Stimulated activated CD8-positive, alpha-beta memory T cell treated with anti-CD3 and anti-CD28 coated beads, Interleukin-2, amount 100 ng/mL, for 1 hour (primary cell): ENCODE measurements at places on chromosomes 3 and 15.

DNA sequence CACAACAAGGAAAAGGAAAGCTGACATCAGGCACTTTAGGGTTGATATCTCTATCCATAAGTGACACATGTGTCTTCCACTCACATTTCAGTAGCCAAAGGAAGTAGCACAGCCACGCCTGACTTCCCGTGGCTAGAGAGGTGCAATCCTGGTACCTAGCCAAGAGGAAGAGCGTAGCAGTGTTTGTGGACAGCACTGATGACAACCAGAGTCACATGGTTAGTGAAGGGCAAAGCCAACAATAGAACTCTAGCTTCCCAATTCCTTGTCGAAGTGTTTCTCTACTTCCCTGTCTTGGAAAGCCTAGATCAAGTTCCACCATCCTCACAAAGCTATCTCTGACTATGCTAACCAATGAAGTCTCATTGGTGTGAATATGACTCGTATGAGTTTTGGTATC, 189.2 kb downstream of the RSL24D1 start:
- DNase-seq = no peak

- no peak for DNase-seq
Observed at GRCh38 chr3:128081846-128082245, 29.6 kb downstream of the SEC61A1 start.

DNA sequence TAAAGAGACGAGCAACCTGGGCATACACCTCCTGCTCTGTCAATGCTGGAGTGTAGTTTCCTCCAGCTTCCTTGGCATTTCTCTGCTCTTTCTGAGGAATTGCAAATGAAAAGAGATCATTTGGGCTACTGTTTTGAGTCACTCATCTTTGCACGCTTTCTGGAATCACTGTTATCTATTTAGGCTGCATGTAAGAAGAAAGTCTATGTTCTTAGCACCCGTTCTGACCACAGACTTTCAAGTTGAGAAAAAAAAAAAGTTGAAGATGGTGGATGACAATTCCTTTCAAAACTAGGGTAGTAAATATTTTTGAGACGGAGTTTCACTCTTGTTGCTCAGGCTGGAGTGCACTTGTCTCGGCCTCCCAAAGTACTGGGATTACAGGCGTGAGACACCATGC, 41.3 kb downstream of the SIN3A start:
- no peak for DNase-seq

DNA sequence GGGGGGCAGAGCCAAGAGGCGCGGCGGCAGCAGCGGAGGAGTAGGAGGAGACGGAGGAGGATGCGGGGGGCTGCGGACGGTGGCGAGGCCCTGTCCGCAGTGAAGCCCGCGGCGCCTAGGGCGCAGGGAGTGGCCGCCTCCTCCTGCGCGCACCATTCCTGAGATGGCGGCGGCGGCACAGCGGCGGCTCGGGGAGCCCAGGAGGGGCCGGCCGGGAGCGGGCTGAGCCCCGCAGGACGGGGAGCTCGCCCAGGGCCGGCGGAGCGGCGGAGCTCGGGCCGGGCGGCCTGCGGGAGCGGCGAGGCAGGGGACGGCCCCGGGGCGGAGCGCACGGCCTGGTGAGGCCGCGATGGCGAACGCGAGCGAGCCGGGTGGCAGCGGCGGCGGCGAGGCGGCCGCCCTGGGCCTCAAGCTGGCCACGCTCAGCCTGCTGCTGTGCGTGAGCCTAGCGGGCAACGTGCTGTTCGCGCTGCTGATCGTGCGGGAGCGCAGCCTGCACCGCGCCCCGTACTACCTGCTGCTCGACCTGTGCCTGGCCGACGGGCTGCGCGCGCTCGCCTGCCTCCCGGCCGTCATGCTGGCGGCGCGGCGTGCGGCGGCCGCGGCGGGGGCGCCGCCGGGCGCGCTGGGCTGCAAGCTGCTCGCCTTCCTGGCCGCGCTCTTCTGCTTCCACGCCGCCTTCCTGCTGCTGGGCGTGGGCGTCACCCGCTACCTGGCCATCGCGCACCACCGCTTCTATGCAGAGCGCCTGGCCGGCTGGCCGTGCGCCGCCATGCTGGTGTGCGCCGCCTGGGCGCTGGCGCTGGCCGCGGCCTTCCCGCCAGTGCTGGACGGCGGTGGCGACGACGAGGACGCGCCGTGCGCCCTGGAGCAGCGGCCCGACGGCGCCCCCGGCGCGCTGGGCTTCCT, at the start of gene GPR27:
TSS of gene GPR27 (plus strand) at position 155 of the 909 bp plus-strand sequence. CDS start at position 350, 195 bp downstream.
- no peak for DNase-seq

GRCh38 chr15:81304226-81304625, 19.7 kb downstream of the STARD5 start:
- DNase-seq = no peak

DNA sequence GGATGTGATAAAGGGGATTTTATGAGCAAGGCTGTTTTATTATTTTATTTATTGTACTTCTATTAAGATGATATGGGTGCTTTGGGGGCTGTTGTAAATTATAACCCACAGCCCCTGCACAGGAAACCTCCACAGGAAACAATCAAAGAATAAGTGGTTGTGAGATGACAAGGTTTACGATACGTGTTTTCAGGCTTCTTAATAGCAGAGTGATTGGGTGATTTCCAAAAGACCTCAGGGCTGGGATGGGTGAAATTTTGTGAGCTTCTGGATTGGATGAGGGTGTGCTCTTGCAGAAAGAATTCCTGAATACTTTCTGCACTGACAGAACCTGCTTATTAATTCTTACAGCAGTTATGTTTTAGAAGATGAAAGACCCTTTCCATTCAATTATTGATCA, 21.4 kb downstream of the CHL1 start:
- DNase-seq = no peak

DNA sequence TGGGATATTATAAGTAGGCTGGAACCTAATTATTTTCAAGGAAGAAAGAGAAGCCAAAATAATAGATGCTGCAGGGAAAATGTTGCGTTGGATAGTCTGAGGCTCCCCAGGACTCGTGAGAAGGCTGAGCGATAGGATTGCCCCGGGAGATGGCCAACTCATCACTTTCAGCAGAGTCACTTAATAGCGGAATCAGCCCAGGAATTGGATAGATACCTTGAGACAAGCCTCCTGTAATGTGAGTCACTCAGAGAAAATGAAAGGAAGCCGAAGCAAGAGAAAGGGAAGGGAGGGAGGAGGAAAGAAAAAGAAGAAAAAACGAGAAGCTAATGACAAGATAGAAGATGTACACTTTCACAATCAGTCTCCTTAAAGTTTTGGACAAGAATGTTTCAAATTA, 94.3 kb downstream of the SQOR start:
- no peak for DNase-seq

DNA sequence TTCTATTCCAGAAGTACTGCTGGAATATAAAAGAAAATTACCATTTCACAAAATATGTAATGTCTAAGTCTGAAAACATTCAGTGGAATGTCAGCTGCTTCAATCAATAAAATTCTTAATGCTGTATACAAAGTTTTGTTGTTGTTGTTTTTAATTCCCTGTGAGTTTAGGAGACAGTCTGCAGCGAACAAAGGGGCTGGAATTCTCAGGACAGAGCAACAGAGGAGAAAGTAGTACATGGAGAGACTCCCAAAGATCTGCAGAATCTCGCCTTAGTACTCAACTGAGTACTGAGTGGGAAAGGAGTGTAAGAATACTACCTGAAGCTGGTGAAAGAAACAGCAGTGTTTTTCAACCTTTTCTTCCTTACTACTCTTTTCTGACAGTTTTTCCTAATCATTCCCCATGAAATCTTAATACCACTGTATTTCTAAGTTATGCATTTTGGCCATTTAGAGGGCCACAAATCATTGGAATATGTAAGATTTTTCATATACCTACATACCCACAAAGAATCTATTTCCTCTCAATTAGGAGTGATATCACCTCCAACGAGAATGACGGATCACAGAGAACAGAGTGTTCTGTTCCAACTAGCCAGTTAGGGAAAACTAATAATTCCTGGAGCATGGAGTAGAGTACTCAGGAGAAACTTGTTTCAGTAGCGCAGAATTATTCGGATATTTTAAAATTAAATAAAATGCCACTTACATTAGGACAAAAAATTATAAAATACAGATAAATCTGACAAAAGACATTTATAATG, 16.0 kb downstream of the ANKRD28 start:
- DNase-seq = no peak

- no peak for DNase-seq
Observed at GRCh38 chr3:52450489-52451236, 3.2 kb downstream of the TNNC1 start.

- no peak for DNase-seq
Observed at GRCh38 chr3:171755656-171756055, 54.6 kb downstream of the PLD1 start.

DNA sequence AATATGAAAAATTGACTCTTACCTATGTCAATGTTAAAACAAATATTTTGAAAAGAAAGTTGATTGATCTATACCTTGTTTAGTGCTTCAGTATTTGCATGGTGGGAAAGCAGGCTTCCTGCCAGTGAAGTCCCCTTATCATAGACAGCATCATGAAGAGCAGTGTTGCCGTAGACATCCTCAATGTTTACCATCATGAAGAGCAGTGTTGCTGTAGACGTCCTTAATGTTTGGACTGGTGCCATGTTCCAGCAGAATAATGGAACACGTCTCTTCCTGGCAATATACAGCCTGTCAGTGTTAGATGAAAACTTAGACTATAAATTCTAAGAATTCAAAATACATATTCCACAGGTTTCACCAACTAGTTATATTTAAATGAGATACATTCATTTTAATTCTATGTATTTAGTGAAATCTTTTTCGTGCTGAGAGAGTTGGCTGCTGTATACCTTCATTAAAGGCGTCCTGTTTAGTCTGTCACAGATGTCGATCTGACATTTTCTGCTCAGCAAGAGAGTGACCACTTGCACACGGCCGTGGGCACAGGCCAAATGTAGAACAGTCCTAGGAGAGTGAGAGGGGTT, 116.8 kb downstream of the LMLN start:
- DNase-seq = no peak

DNA sequence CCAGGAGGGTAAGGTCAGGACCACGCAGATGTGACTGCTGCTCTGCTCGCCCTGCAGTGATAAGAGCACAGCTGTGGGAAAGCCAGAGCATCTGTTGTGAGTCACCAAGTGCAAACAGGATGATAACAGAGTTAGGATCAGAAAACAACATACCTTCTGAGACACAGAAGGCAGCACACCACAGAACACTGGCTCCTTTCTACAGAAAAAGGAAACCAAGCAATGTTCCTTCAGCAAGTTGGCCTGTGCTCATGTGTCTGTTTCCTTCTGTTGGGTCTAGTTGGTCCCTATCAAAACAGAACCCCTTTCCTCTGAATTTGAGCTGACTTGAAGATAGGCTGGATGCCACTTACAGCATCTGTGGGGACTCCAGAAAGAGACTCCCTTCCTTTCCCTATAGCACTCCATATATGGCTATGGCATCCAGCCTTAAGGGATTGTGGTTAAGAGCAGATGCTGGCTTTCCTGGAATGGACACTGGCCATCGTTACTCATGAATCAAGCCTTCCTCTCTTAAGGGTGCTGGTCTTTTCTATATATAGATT, 440.7 kb upstream of the THBS1 start:
- DNase-seq = no peak
